ENCODE measurements at places on chromosomes 2 and 18.

- no peak for DNase-seq
Observed at GRCh38 chr18:9824474-9824832, 61.3 kb upstream of the TXNDC2 start.

- DNase-seq: no peak
Observed at GRCh38 chr2:37301408-37301807, 23.2 kb downstream of the PRKD3 start.

DNA sequence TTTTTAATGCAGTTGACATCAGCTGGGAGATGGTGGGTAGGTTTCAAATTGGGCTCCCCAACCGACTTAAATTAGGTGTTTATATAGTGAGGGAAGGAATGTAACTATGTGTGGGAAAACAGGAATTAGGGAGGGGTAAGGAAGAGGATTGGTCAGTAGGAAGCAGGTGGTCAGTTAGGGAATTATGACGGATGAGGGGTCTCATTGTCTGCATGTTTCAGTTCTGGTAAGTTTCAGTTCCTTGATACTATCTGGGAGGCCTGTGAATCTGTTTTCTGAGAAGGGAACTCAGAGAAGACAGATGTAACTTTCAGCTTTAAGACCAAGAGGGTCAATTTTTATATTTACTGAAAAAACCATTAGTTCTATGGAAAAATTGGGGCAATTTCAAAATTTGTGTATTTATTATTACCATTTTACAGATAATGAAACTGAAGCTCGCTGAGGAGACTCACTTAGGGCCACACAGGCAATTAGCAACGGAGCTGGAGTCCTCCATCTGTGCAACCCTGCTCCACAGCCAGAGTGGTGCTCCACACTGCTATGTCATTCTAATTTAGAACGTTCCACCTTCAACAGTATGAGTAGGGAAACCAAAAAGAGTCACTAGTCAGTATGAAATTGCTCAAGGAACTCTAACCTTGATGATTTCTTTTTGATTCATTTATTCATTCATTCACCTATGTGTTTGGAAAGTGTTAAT, 36.0 kb upstream of the CCDC195 start:
- DNase-seq: no peak

GRCh38 chr2:216426166-216426777, 14.0 kb downstream of the SMARCAL1 start:
- no peak for DNase-seq

- no peak for DNase-seq
Observed at GRCh38 chr18:12828116-12829051, 55.7 kb downstream of the PTPN2 start.

- DNase-seq: no peak
Observed at GRCh38 chr18:47150824-47151366, 595 bp upstream of the HDHD2 start.

DNA sequence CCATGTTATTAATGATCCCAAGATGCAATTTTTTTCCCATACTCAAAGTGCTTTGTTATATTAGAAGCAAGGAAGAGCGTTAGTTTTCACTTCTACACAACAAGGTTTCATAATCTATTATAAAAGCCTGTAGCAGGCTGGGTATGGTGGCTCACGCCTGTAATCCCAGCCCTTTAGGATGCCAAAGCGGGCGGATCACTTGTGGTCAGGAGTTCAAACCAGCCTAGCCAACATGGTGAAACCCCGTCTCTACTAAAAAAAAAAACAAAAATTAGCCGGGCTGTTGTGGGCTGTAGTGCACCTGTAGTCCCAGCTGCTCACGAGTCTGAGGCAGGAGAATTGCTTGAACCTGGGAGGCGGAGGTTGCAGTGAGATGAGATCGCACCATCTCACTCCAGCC, 19.0 kb upstream of the SERPINB2 start:
- DNase-seq: no peak

GRCh38 chr2:72527424-72527823, 298.4 kb downstream of the EXOC6B start:
- DNase-seq: no peak

- DNase-seq: no peak
Observed at GRCh38 chr2:109060496-109060895, 68.5 kb upstream of the SH3RF3 start.

DNA sequence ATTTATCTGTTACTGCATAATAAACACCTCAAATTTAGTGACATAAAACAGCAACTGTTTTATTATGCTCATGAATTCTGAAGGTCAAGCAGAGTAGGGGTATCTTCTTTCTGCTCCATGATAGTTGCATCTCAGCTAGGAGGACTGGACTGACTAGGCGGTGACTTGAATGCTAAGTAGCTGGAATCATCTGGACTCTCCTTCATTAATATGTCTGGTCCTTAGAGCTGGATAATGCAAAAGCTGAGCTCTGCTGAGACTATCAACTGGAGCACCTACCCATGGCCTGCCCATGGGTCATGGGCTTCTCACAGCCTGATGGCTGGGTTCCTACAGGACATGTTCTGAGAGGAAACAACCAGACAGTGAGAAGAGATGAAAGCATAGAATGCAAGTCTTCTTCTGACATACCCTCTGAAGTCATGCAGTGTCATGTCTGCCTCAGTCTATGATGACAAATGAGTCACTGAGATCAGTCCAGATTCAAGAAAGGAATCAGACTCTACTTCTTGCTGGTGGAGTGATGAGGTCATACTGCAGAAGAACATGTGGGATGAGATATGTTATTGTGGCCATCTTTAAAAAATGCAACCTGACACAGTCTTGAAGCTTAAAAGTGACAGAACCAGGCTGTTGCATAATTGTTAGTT, 174.2 kb upstream of the OSR1 start:
- no peak for DNase-seq

GRCh38 chr18:10751653-10752052, 225.8 kb downstream of the NAPG start:
- no peak for DNase-seq

DNA sequence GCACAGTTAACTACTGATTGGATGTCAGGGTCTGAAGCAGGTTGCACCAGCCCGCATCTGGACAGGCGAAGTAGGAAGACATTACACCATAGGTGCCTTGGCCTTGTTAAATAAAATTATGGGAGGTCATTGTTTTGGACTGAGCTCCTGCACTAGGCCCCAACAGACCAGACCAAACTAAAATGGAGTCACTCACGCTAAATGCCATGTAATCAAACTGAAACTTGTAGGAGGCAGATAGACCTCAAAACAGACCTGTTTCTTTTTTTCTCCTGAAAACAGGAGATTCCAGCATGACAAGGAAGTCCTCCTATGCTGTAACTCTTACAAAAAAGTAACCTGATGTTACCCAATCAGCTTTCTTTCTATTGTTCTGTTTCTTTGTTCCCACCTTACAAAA, 15.5 kb upstream of the NFU1 start:
- no peak for DNase-seq

- no peak for DNase-seq
Observed at GRCh38 chr2:236546561-236547002, 23.0 kb upstream of the ACKR3 start.

GRCh38 chr2:224937887-224938286, 104.4 kb downstream of the DOCK10 start:
- DNase-seq: no peak

- no peak for DNase-seq
Observed at GRCh38 chr2:134783912-134784311, 54.5 kb upstream of the ACMSD start.

- DNase-seq: no peak
Observed at GRCh38 chr2:98347298-98348065, 1.2 kb downstream of the CNGA3 start.

GRCh38 chr2:71798266-71799012, 345.1 kb downstream of the DYSF start:
- no peak for DNase-seq

GRCh38 chr2:64228918-64229317, 84.7 kb upstream of the PELI1 start:
- DNase-seq: no peak

DNA sequence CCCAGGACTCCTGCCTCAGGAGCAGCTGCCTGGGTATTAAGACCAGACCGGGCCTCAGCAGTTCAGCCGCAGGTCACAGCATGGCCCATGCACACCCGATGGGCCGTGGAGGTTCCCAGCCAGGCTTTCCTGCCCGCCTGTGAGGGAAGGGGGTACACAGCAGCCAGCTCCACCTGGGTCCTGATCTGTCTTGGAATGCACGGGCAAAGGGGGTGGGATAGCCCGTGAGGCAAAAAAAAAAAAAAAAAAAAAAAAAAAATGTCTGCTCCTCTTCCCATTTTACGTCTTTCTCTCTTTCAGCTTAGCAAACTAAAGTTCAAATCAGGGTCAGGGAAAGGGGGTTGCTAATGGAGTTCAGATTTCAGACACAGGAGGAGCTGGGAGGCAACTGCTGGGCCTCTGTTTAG, 385.2 kb downstream of the TNS1 start:
- DNase-seq: no peak

DNA sequence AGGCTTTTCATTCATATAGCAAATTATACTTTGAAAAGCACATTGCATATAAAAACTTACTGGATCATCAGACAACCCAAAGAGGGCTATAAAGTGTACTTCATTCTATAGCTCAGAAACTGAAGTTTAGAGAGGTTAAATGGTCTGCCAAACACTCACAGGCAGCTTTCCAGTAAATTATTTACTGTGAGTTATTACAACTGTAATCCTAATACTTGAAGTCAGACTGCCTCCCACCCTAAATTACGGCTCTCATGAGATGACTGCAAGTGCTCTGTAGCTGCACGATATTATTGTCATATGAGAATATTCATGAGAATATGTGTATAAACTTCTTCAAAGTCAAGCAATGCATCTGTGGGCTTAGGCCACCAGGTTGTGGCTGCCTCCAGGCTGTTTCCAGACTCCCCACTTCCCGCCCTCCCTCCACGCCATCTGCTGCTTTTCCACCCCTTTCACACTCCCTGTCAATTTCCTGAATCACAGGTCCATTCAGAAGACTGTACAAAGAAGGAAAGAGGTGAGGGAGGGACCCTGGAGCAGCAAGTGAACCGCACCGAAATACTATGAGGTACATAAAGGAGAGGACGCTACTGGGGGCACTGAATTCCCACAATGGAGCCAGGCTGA, 111.1 kb upstream of the SPOPL start:
- DNase-seq: no peak

DNA sequence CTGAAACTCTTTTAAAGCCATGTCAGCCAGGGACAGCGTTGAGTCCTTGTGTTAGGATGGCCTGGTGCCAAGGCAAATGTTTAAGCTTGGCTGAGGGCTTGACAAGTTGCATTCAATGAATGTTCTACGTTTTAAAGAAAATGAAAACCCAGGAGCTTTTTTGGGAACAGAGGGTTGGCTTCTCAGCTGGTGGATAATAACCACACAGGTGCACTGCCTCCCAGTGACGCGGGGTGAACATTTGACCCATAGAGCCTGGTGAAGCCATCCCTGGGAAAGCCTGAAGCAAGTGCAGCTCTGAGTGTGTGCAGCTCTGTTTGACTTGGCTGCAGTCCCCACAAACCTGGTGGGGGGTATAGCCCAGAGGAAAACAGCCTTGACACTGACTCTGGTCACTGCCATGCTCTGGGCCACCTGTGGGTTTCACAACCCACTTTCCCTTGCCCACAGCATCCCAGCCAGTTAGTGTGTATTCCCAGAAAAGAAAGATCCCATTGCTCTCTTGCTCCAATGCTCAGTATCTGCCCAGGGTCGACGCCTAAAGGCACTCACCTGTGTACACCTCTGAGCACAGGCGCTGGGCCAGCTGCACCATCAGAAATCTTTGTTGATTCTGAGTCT, 874.9 kb downstream of the RNF144A start:
- DNase-seq: no peak

DNA sequence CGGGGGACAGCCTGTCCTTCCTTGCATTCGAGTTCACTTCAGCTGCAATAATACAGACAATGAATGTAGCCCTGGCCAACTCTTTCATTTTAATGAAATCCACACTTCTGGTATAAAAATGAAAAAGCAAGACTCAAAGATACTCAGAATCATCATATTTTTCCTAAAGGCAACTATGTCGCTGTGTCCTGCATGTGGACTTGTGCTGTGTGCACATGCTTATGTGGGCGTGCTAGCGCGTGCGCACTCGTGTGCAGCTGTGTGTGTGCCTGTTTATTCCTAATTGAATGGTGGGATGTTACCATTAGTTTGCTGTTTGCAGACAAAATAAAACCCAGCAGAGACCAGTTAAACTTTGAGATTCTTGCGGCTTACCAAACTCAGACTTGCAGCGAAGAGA, 49.6 kb downstream of the SMIM21 start:
- DNase-seq: no peak

DNA sequence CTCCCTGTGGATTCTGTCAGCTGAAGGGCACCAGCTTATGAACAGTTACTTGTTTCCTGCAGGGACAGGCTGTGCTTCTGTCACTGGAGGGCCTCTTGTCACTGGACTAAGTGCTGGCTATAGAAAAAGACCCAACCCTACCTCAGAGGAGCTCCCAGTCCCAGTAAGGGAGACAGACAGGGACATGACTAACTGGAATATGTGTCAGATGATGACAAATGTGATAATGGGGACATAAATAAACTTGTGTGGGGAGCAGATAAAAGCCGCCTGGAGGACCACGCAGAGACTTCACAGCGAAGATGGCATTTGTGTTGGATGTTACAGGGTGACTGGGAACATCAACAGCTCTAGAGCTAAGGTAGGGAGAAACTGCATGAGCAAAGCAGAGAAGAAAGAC, 95.0 kb downstream of the MAPRE2 start:
- no peak for DNase-seq

DNA sequence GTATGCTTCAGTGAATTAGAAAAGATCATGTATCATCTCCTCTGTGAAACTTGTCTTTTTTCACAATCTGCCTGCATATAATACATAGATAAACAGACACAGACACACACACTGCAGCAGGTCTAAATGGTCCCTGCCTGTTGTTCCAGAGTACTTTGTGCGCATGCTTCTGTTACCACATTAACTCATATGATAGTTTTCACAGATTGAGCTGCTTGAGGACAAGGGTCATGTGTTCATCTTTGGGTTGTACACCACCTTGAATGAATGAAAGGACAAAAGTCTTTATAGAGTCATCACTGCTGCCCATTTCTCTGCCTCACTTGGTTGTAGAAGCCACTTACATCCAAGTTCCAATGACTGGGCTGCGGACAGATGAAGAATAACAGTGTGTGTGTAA, 72.7 kb upstream of the GLS start:
- DNase-seq: no peak
